Activated CD4-positive, alpha-beta T cell treated with anti-CD3 and anti-CD28 coated beads for 24 hours (primary cell): ENCODE measurements at places on chromosomes 12 and 14.
A peak's percentile ranks its signal among the peaks of the same experiment; 100 is the strongest.

DNA sequence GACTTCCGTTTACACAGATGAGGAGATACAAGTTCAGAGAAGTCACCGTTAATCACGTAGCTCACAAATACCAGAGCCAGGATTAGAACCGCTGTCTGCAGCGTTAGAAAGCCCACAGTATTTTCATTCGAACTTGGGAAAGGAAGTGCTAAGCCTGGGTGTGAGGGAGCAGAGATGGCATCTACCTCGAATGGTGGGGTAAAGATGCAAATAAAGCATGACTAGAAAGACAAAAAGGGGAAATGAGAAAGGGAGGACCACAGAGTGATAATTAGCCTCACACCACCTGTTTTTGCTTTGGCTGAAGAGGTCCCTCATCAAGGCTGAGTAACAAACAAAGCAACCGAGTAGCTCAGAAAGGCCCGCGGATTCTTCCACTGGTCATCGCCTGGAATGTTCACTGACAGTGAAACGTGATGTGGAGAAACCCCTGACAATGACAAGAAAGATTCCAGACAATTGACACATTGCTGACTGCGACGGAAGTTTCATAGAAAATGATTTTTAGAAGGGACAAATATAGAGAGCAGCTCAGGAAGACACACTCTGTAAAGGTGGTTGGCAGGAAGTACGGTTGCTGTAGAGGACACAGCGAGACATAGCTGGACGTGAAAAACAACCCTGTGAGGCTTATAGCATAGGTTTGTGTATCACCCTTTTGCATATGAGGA lies 31.5 kb upstream of the BHLHE41 start:
- DNase-seq = no peak

GRCh38 chr12:99810718-99811593 lies 163.4 kb downstream of the GARIN6 start:
- no peak for DNase-seq

GRCh38 chr12:42809226-42809625 lies 219.7 kb upstream of the PRICKLE1 start:
- DNase-seq = no peak

GRCh38 chr14:20782280-20782890 lies 1.3 kb downstream of the RNASE6 start:
- no peak for DNase-seq

- peak; percentile 68 for DNase-seq
Measured at GRCh38 chr14:61860294-61860918, 98.2 kb downstream of the SNAPC1 start.

DNA sequence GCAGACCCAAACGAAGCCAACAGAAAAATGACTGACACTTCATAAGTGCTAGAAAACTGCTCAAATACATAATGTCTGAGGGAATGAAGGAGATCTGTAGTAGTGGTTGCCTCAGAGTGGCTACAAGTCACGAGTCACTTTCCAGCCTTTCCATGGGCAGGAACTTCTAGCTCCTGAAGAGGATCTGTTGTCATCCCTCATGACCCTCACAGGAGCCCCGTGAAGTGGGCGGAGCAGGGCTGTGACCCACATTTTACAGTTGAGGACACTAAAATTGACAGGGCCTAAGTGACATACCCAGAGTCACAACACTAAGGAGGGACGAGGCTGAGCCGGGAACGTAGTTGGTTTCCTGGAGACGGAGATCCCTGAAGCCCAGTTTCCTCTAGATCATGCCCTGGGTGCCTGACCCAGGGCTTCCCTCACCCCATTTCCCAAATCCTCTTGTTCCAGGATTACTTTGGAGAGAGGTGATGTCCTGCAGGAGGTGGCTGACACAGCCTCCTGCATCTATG lies 45.8 kb upstream of the P2RX7 start:
- no peak for DNase-seq

GRCh38 chr12:46659824-46660223 lies 166.0 kb downstream of the SLC38A4 start:
- DNase-seq = no peak

DNA sequence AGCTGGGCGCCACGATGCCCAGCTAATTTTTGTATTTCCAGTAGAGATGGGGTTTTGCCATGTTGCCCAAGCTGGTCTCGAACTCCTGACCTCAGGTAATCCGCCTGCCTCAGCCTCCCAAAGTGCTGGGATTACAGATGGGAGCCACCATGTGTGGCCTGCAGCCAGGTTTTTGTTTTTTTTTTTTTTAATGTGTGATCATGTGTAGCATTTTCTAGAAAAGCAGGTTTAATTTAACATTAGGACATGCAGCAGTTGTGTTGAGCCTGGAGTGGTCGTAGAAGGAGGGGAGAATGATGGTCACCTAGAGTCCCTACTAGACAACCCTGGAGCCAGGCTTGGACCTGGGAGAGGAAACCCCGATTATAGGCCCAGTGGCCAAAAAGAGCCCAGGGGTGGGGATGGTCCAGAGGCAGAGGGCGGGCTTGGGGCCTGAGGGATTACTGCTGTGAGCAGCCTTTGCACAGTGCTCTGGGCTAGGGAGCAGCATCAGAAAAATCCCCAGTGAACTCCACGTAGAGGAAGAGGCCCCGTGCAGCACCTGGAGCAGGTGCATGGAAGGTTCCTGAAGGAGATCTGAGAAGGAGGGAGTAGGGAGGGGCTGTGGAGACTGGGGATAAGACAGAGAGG lies 13.6 kb downstream of the DLK1 start:
- no peak for DNase-seq

DNA sequence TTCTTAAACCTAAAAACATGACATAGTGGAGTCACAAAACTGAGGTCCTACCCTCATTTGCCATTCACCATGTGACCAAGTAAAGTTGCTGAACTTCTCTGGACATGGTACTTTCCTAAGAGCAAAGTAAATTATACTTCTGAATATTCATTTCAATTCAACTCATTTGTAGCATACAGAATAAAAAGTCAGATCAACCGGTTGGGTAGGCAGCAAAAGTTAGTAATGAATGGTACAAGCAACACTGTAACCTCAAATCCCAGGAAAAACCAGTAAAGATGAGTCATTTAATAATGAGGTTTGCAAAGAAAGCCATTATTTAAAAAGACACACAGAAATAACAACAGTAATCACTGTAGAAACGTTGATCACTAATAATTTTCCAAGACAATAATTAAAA lies 8.7 kb downstream of the POLE2 start:
- DNase-seq = no peak

- DNase-seq = no peak
Measured at GRCh38 chr12:102971227-102971626, 13.8 kb downstream of the ASCL1 start.

DNA sequence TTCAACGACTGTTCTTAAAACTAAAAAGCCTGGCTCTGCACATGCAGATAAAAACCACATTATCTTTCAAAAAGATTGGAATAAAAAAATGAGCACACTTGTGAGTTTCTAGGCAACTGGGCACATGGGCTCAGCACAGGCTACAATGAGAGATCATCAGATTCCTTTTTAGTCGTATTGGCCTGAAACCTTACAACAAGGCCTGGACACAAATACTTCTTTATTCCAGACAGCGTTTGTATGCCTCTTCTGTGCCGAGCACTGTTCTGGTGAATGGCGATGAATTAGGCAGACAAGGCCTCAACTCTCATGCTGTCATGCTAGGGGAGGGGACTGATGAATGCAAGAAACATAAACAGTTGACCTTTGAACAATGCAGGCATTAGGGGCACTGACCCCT lies 463.0 kb downstream of the AACS start:
- no peak for DNase-seq

DNA sequence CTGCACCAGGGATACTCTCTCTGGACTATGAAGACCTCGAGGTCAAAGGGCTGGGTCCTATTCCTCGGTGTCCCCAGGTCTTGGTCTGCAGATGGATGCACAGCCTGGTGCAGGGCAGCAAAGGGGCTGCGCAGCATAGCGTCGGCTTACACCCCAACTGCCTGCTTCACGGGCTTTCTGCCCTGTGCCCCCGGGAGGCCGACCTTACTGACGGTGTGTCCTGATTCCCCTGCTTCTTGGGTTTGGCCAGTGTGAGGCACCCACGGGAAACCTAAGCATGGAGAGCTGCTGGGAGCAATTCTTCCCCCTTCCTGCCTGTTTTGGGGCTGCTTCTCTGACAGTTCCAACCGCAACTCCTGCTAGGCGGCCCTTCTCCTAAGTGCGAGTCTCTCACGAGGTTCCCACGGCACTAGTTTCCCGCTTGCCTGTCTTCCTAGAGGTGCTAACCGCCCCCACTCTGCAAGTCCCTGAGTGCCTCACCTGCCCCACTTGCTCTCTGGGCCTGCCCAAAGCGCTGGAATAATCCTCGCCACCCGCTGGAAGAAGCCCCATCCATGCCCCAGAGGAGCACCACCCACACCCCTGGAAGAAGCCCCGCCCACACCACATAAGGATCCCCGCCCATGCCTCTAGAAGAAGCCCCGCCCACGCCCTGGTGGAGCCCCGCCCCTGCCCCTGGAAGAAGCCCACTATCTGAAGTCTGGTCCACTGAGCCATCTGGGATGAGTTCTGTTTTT lies 54.0 kb downstream of the PRIMA1 start:
- DNase-seq = no peak

GRCh38 chr12:68532204-68532886 lies 78.4 kb upstream of the RAP1B start:
- DNase-seq = no peak

GRCh38 chr12:48067250-48067938 lies 38.5 kb downstream of the SENP1 start:
- no peak for DNase-seq

- no peak for DNase-seq
Measured at GRCh38 chr14:77026930-77027537, 1.5 kb downstream of the IRF2BPL start.

- DNase-seq = peak; percentile 38
Measured at GRCh38 chr14:23294734-23295561, 7.7 kb downstream of the PPP1R3E start.

DNA sequence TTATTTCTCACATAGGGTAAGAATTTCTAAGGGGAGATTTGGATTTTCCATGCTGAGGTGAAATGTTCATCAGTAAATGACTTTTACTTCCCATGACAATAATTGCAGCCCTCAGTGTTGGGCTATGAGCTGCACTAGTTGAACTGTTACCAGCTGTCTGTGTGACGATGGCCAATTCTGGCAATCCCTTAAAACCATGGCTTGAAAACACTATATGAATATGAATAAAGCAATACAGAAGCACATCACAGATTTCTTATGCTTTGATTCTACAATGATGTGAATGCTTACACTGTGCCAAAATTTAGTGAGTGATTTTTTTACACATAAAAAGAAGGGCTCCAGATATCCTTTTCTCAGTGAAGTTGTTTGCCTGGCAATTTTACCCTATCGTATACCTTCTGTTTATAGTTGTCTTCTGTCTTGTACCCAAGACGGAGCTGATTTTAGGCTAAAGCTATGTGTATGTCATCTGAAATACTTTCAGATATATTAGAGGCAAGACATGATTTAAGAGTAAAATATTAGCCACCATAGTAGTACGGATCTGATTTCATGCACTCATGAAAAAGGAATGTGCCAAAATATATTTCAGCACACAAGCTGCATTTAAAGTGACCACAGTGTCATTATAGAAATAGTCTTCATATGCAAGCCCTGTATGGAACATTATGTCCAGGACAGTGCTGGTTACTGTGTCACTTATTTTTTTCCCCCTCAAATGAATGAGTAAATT lies 52.0 kb downstream of the SLC38A4 start:
- DNase-seq = no peak

- no peak for DNase-seq
Measured at GRCh38 chr12:69545081-69545480, 40.2 kb upstream of the CCT2 start.

DNA sequence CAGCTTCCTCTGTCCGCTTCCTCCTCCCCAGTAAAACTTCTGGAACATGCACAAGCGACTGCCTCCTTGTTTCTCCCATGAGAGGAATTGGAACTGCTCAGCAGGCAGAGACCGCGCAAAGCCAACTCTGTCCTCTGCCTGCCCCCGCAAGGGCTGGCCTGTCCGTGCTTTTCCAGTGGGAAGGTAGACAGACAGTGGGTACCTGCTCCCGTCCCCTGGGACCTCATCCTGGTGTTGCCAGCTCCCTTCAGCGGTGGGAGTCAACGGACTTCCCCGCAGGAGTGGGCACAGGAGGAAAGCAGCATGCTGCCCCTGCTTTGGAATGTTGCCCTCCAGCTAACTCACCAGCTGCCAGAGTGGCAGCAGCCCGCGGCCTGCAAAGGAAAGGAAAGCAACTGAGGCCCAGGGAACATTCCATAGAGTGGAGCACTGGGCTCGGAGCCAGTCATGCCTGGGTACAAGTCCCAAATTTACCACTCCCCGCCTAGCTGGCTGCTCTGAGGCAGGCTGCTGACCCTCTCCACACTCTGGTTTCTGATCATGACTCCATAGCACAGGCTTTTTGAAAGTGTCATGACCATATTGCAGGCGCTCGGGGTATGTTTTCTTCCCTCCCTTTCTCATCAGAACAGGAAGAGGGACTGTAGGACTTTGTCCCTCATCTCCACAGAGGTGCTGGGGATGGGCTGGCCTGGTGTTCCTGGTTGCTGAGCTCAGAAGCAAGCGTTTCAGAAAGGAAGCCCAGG lies 89.2 kb upstream of the CLMN start:
- no peak for DNase-seq

DNA sequence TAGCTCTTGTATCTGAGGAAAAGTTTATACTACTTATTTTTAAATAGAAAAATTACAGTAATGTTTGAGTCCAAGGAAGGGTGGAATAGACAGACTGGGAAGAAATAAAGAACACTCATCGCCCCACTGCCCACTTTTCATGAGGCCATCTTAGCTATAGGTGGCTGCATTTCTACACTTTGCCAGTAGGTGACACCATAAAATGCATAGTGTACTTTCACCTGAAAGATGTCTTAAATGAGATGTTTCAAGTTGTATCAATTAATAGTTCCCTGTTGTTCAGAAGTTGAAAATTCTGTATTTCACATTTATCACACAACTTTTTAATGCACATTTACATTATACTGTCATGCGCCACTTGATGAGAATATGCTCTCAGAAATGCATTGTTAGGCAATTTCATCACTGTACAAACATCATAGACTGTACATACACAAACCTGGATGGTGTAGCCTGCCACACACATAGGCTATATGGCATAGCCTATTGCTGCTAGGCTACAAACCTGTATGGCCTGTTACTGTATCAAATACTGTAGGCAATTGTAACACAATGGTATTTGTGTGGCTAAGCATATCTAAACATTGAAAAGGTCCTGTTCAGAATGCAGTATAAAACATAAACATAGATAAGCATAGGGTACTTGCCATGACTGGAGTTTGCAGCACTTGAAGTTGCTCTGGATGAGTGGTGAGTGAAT lies 27.6 kb downstream of the PMCH start:
- DNase-seq = no peak

DNA sequence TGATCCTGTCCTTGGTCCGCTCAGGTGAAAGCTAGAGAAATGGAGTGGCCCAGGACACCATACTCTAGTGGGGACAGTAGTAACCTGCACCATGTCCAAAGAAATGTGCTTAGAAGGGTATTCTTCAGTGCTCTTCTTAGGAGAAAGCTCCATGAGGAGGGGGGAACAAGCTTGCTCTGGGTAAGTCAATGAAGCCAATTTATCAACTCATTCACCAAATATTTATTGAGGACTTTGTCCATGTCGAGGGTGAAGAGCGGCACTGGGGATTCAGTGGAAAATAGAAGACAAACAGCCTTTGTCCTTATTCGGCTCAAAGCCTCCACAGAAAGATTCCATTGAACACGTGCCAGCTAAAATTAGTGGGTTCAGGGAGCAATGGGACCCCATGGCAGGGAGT lies 677.8 kb downstream of the BCL11B start:
- no peak for DNase-seq

GRCh38 chr12:3698218-3698974 lies 54.5 kb downstream of the CRACR2A start:
- DNase-seq = no peak

- DNase-seq = no peak
Measured at GRCh38 chr14:49512147-49512551, 74.0 kb downstream of the RPS29 start.
